ENCODE measurements at places on chromosomes 6 and 20.

DNA sequence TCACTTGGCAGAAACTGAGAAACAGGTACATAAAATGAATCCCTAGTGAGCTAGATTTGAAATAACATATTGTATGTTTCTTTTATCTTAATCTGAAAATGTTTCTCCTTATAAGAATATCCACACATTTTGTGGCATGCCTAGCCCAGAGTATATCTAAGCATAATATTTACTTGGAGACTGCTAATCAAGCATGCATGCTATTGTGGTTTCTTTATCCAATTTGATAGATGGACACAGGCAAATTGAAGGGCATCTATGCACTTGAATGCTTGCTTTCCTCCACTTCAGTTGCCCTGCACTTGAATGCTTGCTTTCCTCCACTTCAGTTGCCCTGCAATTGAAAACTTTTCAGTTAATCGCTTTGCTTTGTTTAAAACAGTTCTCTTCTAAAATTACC lies 729.8 kb downstream of the TBC1D32 start:
- DNase-seq, result no peak

- peak; percentile 31 for DNase-seq
Measured at GRCh38 chr6:72182337-72183246, 296.2 kb downstream of the RIMS1 start.

DNA sequence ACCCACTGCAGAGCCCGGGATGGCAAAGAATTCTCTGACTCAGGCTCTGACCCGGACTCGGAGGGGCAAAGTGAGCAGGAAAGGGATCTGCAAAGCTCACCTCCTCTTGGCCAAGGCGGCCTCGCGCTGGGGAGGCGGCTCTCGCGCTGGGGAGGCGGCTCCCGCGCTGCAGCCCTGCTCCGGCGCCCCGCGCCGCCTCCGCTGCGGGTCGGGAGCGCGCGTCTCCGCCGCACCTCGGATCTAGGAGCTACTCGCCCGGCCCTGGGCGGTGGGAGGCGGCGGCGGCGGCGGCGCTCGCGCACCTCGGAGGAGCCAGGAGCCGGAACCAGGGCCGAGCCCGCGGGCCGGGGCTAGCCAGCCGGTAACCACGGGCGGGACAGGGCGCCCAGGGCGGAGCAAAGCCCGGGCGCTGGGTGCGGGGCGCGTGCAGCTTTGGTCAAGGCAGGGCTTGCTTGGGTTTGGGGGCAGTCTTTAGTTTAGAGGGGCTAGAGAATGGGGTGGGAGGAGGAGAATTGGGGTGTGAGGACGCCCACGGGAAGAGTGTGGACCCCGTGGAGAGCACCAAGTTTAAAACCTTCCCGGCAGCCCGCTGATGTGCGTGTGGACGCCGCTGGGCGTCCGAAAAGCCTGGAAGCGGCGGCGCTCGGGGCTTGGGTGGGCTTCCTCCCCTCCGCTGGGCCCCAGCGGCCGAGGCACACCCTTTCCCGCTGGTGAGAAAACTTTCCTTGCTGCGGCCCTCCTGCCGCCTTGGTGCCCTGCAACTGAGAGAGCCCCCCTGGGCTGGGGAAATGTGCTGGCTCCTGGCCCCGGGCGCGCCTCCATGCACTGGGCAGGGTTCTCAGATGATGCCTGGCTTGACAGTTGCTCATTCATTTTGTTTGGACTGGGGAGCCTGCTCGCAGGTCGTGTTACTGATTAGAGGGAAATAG lies at the start of gene MRAP2:
Gene MRAP2, plus strand, starts transcription at position 250 of the 929 bp plus-strand sequence. CDS start 21,547 bp downstream, outside the sequence.
- no peak for DNase-seq

GRCh38 chr6:126170978-126171382 lies 168.9 kb upstream of the CENPW start:
- DNase-seq, result no peak

DNA sequence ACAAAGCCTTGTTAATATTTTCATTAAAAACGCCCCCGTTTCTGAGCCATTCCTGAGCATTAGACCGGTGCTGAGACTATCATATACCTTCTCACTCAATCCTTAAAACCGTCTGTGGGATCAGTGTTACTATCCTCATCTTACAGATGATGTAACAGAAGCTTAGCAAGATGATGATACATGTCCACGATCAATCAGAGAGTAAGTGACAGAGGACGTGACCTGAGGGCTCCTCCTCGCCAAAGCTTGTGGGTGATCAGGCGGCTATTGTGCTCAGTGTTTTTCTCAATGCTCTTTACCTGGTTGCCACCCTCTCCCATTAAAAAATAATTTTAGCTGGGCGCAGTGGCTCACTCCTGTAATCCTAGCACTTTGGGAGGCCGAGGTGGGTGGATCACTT lies 113.1 kb downstream of the MTHFD1L start:
- peak; percentile 68 for DNase-seq

GRCh38 chr6:36131511-36132245 lies 1.4 kb downstream of the MAPK13 start:
- DNase-seq, result peak; percentile 20

All from NCI-H187 (cell line).